ENCODE measurements at places on chromosomes 12 and 14.

DNA sequence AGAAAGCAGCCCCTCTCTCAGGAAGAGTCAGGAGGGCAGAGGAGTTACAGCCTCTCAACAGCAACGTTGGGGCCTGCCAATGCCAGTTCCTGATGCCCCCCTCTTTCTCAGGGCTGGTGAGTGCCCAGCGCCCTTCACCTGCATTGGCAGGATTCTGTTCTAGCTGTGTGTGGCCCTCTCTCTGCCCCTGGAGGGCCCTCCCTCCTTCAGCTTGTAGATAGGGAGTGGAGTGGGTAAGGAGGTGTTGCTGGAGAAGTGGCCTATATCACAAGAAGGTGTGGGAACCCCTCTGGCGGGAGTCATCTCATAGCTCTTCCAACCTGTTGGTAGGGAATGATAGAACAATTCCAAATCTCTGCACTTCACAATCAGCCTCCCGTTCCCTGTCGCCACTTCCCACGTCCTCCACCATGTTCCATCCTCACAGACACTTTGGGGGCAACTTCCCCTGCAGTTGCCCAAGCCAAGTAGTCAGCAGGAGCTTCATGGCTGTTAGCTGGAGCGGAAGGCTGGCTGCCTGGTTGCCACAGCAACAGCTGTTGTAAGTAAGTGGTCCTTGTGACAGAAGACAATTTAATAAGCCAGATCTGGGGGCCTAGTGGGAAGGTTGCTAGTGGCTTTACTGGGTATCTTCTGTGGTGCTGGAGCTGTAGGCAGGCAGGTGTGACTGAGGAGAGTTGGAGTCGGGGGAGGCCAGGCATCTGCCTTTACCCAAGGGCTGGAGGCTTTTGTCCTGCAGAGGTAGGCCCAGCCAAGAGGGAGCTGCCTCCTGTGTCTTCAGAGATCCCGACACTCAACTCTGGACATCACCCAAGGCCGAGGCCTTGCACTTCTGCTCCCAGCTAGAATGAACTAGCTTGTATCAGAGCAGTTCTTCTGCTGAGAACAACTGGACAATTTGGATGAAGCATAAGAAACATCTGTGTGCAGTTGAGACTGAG, 38.4 kb downstream of the GALNT16 start:
- no peak for DNase-seq

DNA sequence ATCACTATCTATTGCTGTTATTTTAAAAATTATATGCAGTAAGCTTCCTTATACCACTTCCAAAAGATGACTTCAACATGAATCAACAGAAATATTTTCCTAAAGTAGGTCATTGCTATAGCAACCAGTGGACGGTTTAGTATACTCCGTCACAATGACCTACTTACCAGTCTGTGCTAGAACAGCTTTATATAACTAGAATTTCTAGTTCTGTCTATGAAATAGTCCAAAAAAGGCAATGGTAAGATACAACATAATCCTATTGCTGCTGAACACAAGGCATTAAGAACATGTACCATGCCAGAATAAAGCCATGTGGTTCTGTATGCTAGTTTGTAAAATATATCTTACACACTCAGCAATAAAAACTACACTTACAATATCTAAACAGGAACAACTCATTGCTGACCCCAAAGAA, 40.7 kb upstream of the MTERF2 start:
- DNase-seq: peak; percentile 28

DNA sequence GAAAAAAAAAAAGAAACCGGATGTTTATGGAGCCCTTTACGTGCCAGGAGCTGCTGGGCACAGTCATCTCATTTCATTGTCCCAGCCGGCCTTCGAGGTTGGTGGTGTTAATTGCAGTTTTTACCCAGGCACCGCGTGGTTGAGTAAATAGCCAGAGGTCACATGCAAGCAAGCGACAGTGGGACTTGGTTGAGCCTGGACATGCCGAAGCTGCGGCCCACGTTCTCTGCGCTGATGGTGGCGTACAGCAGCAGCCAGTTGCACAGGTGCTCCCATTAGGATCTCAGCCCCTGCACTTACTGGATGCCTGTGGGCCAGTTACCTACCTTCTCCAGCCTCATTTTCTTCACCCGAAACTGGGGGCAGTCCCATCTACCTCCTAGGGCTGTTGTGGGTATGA, 54.0 kb downstream of the TSPAN9 start:
- DNase-seq: no peak

GRCh38 chr14:71438684-71439083, 493.5 kb upstream of the RGS6 start:
- peak; percentile 46 for DNase-seq

- no peak for DNase-seq
These were observed 27.2 kb downstream of the DDX51 start for GRCh38 chr12:132116709-132117557.

DNA sequence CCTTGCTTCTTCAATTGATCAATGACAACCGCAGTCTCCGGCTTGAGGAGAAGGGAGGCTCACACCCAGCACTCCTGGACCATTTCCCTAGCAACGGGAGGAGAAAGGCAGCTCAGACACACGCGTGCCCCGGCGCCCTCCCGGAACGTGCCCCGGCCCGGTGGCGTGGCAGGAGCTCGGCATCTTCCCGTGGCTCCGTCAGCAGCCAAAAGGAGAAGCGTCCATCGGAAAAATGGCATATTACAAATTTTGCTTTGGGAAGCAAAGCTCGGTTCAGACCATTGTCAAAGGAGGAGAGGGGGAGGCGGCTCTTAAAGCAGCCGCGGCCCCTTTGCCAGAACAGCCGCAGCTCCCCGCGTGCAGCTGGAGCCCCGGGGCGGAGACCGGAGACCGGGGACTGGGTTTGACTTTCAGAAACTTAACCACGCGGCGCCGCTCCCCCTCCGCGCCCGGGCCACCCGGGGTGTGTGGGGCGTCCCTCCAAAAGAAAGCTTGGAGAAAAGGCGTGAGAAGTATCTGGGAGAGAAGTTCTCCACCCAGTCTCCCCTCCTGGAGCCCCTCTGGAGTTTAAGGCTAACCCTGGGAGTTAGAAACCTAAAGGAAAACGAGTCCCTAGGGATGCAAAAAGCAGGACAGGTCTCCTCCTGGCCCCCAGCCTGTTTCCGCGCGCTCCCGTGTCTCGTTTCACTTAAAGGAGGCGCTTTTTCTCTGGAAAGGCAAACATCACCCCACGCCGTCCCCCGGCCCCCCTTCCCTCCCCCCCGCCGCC, 545 bp downstream of the PPFIA2 start:
- DNase-seq: no peak

DNA sequence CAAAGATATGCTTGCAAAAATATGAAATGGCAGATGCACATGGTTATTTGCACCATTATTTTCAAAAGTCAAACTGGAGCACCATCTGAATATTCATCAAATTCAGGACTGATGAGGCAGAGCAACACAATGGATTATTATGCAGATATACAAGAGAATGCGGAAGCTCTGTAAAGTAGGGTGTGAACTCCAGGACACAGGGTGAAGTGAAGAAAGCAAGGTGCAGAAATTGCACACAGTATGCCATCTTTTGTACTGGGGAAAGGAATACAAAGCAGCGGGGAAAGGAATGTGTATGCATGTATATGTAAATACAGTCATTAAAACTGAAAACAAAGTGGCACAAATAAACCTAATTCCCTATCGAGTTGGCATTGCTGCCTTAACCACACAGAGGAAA, 22.7 kb upstream of the CLEC4E start:
- DNase-seq: no peak

DNA sequence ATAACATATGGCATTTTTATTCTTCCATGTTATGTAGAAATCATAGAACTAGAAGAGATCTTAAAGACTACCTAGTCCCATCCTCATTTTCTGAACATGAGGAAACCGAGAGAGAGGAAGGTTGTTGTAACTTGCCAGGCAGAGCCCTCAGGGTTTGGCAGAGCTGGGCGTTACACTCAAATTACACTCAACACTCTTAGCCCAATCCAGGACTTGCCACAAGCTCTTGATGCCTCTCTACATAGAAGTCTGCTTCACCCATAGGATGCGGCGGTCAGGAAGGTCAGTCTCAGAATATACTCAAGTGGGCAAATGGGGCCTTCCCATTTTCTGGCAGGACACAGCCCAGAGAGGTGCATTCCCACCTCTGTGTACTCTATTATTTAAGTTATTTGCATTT, 208.1 kb downstream of the ZFP36L1 start:
- DNase-seq: no peak

DNA sequence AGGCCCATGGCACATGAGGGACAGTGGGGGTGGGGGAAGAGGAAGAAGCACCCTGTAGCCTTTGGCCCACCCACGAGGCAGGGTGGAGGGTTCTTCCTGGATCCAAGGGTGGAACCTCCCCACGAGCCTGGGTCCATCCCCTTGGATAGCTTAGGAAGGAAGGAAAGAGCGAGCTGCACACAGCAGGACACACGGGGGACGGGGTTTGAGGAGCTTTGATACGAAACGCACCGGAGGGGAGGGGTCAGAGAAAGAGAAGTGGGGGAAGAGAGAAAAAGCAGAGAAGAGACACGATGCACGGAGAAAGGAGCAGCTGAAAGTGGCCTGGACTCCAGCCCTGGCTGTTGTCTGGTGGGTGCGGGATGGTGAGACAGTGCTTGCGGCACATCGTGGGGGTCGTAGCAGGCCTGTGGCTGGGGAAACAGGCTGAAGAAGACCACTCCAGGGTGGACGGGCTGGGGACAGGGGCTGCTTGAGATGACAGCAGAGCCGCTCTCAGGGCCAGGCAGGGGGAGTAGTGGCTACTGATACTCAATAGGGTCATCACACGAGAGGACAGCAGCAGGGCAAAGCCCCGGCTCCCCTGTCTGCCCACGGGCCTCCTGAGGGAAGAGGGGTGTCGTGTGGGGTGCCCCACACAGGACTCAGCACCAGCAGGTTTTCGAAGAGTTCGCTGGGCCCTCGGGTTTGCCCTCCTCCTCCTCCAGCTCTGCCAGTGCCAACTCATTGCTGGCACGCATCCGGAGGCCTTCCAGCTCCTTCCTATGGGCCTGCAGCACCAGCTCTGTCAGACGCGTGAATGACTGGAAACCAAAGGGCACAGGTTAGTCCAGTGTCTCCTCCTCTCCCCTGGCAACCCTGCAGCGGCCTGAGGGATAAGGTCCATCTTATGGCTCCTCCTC, 5.4 kb upstream of the GPX2 start:
- no peak for DNase-seq

DNA sequence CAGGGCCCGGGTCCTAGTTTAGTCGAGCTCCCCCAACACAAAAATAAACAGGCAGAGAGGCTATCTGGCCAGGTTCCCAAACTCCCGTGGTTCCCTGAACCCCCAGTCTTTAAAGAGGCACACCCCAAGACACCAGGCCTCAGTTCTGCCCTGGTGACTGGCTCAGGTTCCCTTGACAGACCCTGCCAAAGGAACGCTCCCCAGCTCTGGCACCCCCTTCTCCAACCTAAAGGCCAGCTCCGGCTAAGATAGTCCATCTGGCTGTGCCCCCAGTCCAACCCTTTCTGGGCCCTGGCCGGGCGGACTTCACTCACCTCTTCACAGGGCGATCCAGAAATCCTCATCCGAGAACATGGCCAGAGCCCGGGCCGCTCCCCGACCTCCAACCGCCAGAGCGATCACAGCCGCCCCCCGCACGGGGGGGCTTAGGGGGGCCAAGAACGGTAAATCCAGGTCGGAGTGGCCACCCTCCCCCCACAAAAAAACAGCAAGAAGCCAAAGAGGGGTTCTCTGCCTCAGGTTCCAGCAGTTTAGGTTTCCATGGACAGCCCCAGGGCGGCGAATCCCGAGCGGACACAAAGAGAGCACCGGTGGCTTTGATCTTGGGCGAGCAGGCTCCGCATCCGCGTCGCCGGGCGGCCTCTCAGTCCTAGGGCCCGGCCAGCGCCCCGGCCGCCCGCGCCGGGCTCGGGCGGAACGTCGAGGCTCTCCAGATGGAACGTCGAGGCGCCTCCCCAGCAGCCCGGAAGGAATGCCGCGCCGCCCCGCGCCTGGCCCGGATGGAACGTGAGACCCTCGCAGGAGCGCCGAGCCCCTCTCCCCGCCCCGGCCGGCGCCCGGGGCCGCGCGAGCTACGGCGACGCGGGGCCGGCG, 1.1 kb downstream of the KMT2D start:
- DNase-seq: peak; percentile 33

DNA sequence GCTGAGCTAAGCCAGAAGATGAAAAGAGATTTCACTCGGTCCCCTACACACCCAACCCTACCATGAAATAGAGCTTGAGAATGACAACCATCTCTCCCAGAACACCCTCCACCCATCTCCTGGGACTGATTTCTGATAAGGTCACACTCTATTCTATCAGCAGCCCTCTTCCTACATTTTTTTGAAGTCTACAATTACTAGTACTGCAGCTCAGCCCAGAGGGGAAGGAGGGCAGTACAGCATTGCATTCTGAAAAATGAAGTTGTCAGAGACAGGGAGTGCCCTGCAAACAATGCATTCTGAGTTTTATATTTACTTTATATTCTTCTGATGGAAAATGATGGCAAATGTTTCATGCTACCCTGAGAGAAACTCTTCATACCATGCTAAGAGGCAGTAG, 318.5 kb downstream of the BCAT1 start:
- no peak for DNase-seq

Measured in body of pancreas (tissue), 4 donors.